ENCODE measurements at places on chromosomes 3 and 15. TPM values are rescaled to one million over a fixed set of nuclear protein-coding genes. Genes with fewer than 3 reads are reported as not detected.
A peak's percentile ranks its signal among the peaks of the same experiment; 100 is the strongest.

GRCh38 chr15:68543165-68544008 is 35.4 kb upstream of the CORO2B start:
- H3K27ac ChIP-seq, result no peak overlapping the region
- no peaks in the 10 kb centered on the region for H3K36me3 ChIP-seq
- no peaks in the 10 kb centered on the region for H3K27me3 ChIP-seq
- DNase-seq, result no peak
- H3K4me1 ChIP-seq, result no peaks in the 10 kb centered on the region

DNA sequence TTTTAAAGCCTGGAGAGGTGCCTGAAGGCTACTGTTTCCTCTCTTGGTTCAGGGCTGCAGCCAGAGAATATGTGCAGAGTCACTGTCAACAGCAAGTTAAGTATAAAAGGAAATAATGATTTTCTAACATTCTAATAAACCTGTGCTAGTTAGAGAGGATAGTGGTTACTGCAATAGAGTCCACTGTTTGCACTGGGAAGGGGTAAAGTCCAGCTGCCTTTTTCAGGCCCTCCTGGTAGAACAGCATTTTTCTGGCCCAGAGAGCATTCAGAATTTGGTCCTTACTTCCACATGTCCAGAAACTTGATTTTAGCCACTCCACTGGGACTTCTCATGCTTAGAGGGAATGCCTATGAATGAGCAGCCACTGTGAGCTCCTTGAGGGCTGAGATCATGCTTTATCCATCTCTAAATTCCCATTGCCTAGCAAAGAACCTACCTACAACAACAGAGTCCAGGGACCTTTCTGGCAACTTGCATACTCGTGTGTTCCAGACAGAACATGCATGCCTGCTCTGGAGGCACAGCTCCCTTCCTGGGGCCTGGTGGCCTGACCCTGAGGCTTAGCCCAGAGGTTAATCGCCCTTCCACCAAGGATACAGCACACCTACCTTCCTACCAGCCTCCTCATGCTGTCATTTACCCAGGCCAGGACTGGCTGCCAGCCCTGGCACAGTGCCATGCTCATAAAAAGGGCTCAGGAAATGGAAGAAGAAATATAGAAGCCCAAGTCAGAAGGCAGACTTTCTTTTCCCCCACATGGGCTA is 50.3 kb upstream of the ATP13A3 start:
- no peaks in the 10 kb centered on the region for H3K27me3 ChIP-seq
- no peaks in the 10 kb centered on the region for H3K36me3 ChIP-seq
- no peaks in the 10 kb centered on the region for H3K4me1 ChIP-seq
- peak; percentile 66 for DNase-seq

DNA sequence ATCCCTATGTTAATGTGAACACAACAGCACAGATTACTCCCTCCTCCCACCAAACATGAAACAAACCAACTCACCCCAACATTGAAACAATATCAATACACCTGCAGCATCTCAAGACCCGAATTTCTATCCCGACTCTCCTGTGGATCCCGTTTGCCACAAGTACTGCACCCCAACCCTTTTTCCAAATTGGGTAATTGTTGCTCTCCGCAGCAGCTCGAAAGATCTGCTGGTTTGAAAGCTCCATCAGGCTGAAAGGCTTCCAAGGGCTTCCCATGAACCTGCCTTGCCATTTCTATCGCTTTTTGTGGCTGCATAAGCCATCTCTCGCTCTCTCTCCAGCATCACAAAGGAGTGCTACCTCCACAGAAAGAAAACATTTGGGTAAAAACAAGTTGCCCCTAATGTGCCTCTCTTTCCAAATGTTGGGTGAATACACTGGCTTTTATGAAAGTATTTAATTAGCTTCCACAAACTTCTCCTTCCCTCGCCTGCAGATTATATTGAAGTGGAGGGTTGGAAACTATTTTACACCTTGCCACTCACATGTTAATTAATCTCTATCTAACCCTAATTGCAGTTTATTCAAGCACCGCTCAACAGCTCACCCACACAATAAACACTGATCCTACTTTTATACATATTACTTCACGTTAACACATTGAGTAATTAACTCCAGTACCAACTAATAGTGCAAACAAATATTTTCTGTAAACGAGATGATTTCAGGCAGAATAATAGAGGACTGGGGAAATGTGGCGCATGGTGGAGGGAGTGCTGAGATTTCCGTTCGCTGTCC is 2.5 kb upstream of the FEZF2 start:
- DNase-seq, result no peak
- no peaks in the 10 kb centered on the region for H3K36me3 ChIP-seq
- H3K4me1 ChIP-seq, result no peaks in the 10 kb centered on the region
- no peak overlapping the region for H3K27ac ChIP-seq
- H3K27me3 ChIP-seq, result peaks cover 99% of the 10 kb centered on the region

KLHL40 gene
- total RNA-seq, result not detected

FBXO40 gene
- total RNA-seq, result not detected
